Small intestine (tissue), 16 donors: ENCODE measurements at places on chromosomes 5 and 9. TPM values are rescaled to one million over a fixed set of nuclear protein-coding genes. Genes with fewer than 3 reads are reported as not detected.

C1QTNF3 gene
- 47.0 TPM for polyA plus RNA-seq

CAMK2A gene
- 0.46 TPM for polyA plus RNA-seq

- DNase-seq = no peak
- H3K27ac ChIP-seq = no peak overlapping the region
- H3K27me3 ChIP-seq = no peaks in the 10 kb centered on the region
- H3K4me3 ChIP-seq = no peak overlapping the region
- H3K36me3 ChIP-seq = no peaks in the 10 kb centered on the region
Observed at GRCh38 chr5:83360573-83360972, 111.0 kb upstream of the VCAN start.

- no peak overlapping the region for H3K4me3 ChIP-seq
- peaks cover 14% of the 10 kb centered on the region for H3K36me3 ChIP-seq
- DNase-seq = no peak
- no peaks in the 10 kb centered on the region for H3K4me1 ChIP-seq
- H3K27me3 ChIP-seq = no peaks in the 10 kb centered on the region
Observed at GRCh38 chr5:55650386-55650785, 61.7 kb downstream of the SLC38A9 start.

- no peak for DNase-seq
- H3K4me1 ChIP-seq = no peaks in the 10 kb centered on the region
- H3K4me3 ChIP-seq = no peak overlapping the region
- no peak overlapping the region for H3K27ac ChIP-seq
- no peaks in the 10 kb centered on the region for H3K36me3 ChIP-seq
Observed at GRCh38 chr5:72587661-72588308, 80.6 kb upstream of the ZNF366 start.

DNA sequence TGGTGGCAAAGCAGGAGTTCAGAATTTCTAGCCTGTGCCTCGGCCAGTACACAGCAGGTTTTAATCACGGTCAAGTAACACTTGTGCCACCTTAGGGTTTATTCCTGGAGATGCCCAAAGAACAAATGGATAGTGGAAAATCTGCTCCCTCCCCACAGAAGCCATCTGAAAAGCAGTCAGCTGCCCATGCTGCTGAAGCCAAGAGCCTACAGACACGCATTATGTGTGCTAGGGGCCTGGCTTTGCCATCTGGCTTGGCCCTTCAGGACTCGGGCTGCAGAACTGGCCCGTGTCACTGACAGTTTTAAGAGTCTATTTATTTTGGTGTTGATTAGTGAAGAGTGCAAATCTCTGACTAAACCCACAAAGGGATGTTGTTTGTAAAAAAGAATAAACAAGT lies 11.1 kb downstream of the ARSB start:
- no peaks in the 10 kb centered on the region for H3K36me3 ChIP-seq
- no peak overlapping the region for H3K4me3 ChIP-seq
- H3K27ac ChIP-seq = no peak overlapping the region
- no peak for DNase-seq
- peaks cover 24% of the 10 kb centered on the region for H3K4me1 ChIP-seq

DNA sequence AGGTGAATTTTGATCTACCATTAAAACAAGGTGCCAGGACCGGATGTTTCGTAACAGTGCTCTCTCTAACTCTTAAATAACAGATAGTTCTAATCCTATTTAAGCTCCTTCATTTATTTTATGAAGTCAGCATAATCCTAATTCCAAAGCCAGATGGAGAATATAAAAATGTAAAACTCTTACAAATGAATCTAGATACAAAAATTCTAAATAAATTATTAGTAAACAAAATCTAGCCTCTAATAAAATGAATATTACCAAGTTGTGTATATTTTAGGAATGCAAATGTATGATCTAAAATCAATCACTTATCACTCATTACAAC lies 32.4 kb upstream of the IL33 start:
- no peak overlapping the region for H3K27ac ChIP-seq
- no peak for DNase-seq
- no peaks in the 10 kb centered on the region for H3K36me3 ChIP-seq
- no peaks in the 10 kb centered on the region for H3K4me1 ChIP-seq
- no peak overlapping the region for H3K4me3 ChIP-seq

DNA sequence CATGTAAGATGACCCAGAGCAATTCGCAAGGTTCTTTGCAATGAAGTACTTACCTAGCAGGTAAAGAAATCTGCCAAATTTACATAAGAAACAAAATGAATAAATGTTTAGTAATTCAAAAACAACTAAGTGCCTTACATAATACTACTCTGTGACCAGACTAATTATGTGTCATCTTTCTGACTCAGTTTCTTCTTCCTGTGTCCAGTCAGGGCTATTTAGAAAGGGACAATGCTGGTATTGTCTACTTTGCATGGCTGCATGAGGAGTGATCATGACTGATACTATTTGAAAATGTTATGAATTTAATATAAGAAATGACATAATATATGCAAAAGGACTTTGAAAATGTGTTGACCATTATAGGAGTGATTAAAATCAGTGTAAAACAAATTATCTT lies 210.0 kb downstream of the TMEM161B start:
- H3K27ac ChIP-seq = no peak overlapping the region
- H3K4me1 ChIP-seq = no peaks in the 10 kb centered on the region
- H3K36me3 ChIP-seq = no peaks in the 10 kb centered on the region
- no peak overlapping the region for H3K4me3 ChIP-seq
- no peak for DNase-seq

GRCh38 chr5:59893429-59894227 lies at the start of gene PDE4D:
PDE4D (minus strand) TSS chr5:59893726.
- peak; percentile 65 for DNase-seq
- no peaks in the 10 kb centered on the region for H3K36me3 ChIP-seq
- H3K27ac ChIP-seq = no peak within 1 kb of the TSS
- H3K4me3 ChIP-seq = peak within 1 kb of the TSS; percentile 25
- no peaks in the 10 kb centered on the region for H3K4me1 ChIP-seq
- H3K27me3 ChIP-seq = peaks cover 25% of the 10 kb centered on the region
